ENCODE measurements at places on chromosomes 7 and 10.
A peak's percentile ranks its signal among the peaks of the same experiment; 100 is the strongest.

DNA sequence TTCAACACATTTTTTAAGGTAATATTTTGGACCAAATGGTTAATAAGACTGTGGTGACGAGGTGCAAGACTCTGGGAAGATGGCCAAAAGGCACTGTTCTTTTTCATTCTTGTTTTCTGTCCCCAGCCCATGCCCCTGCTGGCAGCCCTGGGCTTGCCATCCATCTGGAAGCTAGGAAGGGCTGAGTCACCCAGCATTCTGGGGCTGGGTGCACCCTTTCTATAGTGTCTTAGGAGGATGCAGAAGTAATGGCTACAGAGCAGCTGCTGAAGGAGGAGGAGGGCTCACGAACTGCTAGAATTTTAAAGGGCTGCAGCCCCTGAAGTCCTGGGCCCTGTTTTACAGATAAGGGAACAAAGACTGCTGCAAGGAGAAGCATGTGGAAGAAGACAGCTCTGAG, 42.8 kb upstream of the ZNF32 start:
- DNase-seq, result peak; percentile 3

DNA sequence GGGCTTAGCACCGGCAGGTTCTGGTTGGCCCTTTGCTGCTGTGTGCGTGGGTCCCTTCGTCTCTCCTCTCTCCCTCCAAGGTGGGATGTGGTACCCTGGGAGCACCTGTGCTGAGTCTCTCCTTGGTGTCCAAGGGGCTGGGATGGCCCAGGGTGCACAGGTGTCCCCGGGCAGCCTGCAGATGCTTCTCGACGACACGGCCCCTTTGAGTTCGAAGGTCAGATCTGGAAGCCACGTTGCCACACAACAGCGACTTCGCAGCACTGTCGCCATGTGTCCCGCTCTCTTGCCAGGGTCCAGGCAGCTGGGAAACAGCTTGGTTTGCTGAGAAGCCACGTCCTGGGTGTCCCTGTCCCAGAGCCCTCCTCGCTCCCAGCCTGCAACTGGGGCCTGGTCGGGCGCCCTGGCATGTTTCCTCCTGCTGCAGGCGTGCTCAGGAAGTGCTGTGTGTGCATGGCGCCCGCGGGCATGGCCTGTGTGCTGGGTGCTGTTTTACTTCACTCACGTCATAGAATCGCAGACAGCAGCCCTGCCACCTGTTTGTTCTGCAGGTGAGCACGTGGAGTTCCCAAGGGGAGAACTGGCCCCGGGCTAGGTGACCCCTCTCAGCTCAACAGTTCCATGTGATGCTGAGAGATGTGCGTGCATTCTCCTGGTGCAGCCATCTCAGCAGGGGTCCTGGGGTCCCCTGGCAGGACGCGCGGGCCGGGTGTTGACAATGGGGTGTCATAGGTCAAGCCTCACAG, 70.9 kb downstream of the DNAJB6 start:
- no peak for DNase-seq

- no peak for DNase-seq
Measured at GRCh38 chr7:80284855-80285254, 150.2 kb downstream of the GNAI1 start.

GRCh38 chr7:139341776-139342226, 664 bp downstream of the FMC1 start:
- no peak for DNase-seq

GRCh38 chr10:32982293-32982709, 24.3 kb upstream of the ITGB1 start:
- no peak for DNase-seq

DNA sequence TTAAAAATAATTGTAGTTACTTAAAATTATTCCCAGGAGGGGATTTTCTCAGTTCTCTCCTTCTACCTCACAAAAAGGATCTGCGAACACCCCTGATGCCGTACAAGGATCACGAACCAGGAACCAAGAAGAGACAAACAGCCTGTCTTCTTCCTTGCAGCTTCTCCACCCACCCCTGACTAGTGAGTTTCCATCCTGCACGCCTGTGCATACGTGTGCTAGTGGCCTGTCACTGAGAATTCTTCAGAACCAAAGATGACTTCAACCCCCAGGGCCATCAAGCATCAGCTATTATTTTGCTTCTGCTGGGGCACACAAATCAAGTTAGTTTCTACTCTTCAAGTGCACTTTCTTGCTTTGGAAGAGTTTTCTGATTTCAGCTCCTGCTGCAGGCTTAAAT, 175.5 kb upstream of the KLF6 start:
- no peak for DNase-seq

- no peak for DNase-seq
Measured at GRCh38 chr10:107831772-107832171, 667.3 kb upstream of the SORCS1 start.

DNA sequence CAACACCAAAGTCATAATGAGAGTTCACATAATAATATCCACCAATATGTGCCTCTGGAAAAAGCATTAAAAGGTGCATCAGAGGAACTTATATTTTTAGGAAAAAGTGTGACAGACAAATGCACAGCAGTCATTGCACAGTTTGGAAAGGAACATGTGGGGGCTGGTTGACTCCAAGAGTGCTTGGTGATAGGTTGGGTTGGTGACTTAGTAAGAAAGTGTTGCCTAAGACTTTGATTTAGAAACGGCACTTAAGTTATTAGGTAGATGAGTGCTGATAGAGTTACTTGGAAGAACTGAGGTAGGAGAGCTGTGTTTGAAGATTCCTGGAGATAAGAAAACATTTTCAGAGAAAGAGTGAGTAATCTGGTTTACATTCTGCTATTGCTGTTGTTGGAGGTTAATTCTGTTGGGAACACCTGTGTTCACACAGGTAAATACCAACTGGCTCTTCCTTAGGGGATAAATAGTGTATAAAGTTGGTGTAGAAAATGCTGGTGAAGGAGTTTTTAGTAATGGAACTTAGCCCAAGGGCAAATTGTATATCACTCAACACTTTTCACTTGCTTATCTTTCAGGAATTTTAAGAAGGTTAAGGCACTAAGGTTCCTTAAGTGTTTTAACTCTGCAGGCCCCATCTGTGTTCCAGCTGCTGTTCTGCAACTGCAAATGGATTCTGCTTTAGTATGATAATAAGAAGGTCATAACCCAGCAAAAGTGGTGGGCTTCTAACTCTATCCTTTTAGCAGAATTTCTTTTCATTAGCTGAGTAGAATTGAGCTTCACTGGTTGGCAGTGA, 196.1 kb downstream of the NSUN6 start:
- no peak for DNase-seq

GRCh38 chr10:130974166-130974565, 337.4 kb downstream of the TCERG1L start:
- no peak for DNase-seq

- no peak for DNase-seq
Measured at GRCh38 chr10:63206576-63206975, 73.4 kb downstream of the NRBF2 start.

- no peak for DNase-seq
Measured at GRCh38 chr10:130017631-130018022, 53.6 kb upstream of the EBF3 start.

GRCh38 chr10:48508791-48509772, 95.8 kb downstream of the ARHGAP22 start:
- DNase-seq, result no peak

GRCh38 chr10:71094712-71095390, 117.5 kb upstream of the UNC5B start:
- DNase-seq, result no peak

DNA sequence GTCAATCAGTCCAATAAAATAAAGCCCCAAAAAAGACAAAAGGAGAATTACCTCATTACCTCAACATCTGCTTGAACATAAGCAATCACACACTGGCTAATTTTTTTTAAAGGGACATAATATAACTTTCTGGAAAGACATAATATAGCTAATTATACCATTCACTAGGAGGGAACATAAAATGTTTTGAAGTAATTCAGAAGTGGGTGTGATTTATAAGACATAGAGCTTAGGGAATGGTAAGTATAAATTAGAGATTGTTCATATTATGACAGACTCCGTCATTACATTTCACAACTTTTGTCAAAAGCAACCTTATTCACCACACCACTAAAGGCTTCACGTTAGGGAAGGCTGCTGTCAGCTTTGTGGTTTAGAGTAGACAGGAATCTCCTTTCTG, 3.8 kb downstream of the SHTN1 start:
- no peak for DNase-seq
